ENCODE measurements at places on chromosomes 5 and 9. TPM values are rescaled to one million over a fixed set of nuclear protein-coding genes. Genes with fewer than 3 reads are reported as not detected.

- DNase-seq = no peak
- no peaks in the 10 kb centered on the region for H3K36me3 ChIP-seq
- H3K27ac ChIP-seq = no peak overlapping the region
- no peak overlapping the region for H3K4me3 ChIP-seq
Observed at GRCh38 chr5:102596113-102596512, 97.3 kb upstream of the SLCO6A1 start.

- H3K27ac ChIP-seq = no peak overlapping the region
- no peaks in the 10 kb centered on the region for H3K4me1 ChIP-seq
- H3K36me3 ChIP-seq = peaks cover 20% of the 10 kb centered on the region
- H3K4me3 ChIP-seq = no peak overlapping the region
Observed at GRCh38 chr9:21901546-21901945, 92.6 kb downstream of the CDKN2A start.

DNA sequence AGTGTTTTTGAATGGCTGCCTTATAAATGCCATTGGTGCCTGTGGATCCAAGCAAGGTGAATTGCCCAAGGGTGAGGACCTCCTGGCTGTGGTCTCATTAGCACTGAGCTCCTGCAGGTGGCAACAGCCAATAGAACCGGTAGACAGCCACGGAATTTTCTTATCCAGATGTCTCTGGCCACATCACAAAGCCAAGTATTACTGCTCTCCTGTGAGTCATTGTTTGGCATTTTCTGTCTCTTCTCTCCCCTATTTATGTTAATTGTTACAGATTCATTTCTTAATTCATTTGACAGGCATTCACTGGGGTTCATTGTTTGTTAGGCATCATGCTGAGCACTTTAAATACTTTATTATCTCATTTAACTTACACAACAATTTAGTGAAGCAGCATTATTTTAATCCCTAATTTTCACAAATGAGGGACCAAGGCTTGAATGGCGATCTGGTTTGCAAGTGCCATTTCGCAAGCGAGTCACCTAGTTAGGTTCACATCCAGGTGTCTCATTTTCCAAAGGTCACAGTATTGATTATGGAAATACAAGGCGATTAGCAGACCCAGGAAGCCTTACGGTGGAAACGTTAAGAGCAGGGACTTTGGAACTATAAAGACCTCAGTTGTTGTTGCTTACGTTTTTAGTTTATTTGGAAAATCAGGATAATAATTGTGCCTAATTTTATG, 58.2 kb upstream of the DPYSL3 start:
- no peaks in the 10 kb centered on the region for H3K36me3 ChIP-seq
- no peak overlapping the region for H3K4me3 ChIP-seq
- H3K4me1 ChIP-seq = peaks cover 12% of the 10 kb centered on the region
- H3K27me3 ChIP-seq = no peaks in the 10 kb centered on the region

DNA sequence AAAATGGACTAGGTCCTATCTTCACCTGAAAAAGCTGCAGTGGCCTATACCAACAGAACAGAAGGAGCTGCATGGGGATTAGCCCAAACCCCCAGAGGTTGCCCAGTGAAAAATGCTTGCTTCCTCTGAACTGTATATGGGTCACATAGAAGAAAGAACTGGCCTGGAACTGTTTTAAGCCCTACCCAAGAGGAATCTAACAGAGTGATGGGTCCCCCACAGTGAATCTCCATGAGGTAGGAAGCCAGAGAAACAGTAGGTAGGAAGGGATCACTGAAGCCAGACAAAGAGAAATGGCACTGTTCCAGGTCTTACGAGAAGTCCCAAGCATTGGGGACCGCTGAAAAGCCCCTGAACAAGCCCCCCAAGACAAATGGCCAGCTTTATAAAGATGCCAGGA, 28.8 kb upstream of the TRIM32 start:
- H3K36me3 ChIP-seq = no peaks in the 10 kb centered on the region
- no peak overlapping the region for H3K4me3 ChIP-seq
- no peak for DNase-seq
- H3K27me3 ChIP-seq = no peaks in the 10 kb centered on the region

- no peak for DNase-seq
- no peak overlapping the region for H3K4me3 ChIP-seq
- peaks cover 7% of the 10 kb centered on the region for H3K36me3 ChIP-seq
- no peaks in the 10 kb centered on the region for H3K27me3 ChIP-seq
Observed at GRCh38 chr9:114282926-114283325, 40.0 kb upstream of the ORM1 start.

GRCh38 chr5:105684799-105685198, 1985.9 kb downstream of the EFNA5 start:
- no peak overlapping the region for H3K27ac ChIP-seq
- H3K4me3 ChIP-seq = no peak overlapping the region
- H3K4me1 ChIP-seq = peaks cover 8% of the 10 kb centered on the region
- H3K36me3 ChIP-seq = no peaks in the 10 kb centered on the region
- no peak for DNase-seq

DNA sequence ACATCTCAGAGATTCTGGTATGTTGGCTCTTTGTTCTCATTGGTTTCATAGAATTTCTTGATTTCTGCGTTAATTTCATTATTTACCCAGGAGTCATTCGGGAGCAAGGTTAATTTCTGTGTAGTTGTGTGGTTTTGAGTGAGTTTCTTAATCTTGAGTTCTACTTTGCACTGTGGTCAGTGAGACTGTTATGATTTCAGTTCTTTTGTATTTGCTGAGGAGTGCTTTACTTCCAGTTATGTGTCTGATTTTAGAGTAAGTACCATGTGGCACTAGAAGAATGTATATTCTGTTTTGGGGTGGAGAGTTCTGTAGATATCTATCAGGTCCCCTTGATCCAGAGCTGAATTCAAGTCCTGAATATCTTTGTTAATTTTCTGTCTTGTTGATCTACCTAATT, 12.2 kb downstream of the RANBP17 start:
- no peak overlapping the region for H3K27ac ChIP-seq
- H3K36me3 ChIP-seq = no peaks in the 10 kb centered on the region
- no peaks in the 10 kb centered on the region for H3K27me3 ChIP-seq
- peaks cover 49% of the 10 kb centered on the region for H3K4me1 ChIP-seq
- no peak for DNase-seq
- no peak overlapping the region for H3K4me3 ChIP-seq

- H3K27ac ChIP-seq = no peak overlapping the region
- H3K4me1 ChIP-seq = no peaks in the 10 kb centered on the region
- peaks cover 12% of the 10 kb centered on the region for H3K27me3 ChIP-seq
- no peak for DNase-seq
Observed at GRCh38 chr5:5066276-5067186, 73.6 kb upstream of the ADAMTS16 start.

The ANXA2R gene
- total RNA-seq = 8.0 TPM

The HACD4 gene
- 0.10 TPM for total RNA-seq

The PAPPA gene
- not detected for total RNA-seq

The SETD9 gene
- 11.9 TPM for total RNA-seq

The PDE6A gene
- not detected for total RNA-seq

The CSF1R gene
- total RNA-seq = not detected

Measured in Calu3 (cell line).